WTC11 (cell line): ENCODE measurements at places on chromosomes 12 and 14.

DNA sequence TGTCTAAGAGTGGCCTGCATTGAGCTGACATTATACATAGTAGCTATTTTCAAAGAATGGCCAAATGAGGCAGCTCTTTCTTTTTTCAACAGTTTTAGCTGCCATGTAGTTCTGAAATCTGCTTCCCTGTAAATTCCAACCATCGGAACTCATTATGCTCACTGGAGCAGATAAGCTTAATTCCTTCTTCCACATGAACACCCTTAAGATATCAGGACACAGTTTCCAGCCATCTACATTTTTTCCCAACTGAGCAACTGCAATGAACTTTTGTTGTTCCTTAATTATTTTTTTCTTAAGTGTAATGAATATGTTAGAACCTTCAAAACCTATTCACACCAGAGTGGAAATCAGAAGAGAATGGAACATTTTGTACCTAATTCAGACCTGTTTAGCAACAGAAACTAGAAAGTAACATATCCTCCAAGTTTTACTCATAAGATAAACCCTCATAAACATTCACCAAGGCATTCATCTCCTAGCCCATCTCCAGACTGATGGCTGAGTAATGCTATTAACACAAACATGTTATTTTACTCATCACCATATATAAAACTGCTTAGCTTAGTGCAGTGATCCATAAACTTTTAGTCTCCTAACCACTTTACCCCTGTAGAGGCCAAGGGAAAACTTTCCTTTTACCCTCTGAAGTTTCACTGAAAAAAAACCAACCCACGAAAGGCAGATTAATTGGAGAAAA, 296.1 kb upstream of the SYT1 start:
- peaks cover 33% of the 10 kb centered on the region for H3K27me3 ChIP-seq
- peaks cover 13% of the 10 kb centered on the region for H3K4me1 ChIP-seq
- DNase-seq: no peak
- no peaks in the 10 kb centered on the region for H3K36me3 ChIP-seq
- H3K4me3 ChIP-seq: no peak overlapping the region

- H3K4me1 ChIP-seq: no peaks in the 10 kb centered on the region
- DNase-seq: no peak
- H3K4me3 ChIP-seq: no peak overlapping the region
These were observed 35.5 kb downstream of the DCAF4 start for GRCh38 chr14:72961579-72962335.

DNA sequence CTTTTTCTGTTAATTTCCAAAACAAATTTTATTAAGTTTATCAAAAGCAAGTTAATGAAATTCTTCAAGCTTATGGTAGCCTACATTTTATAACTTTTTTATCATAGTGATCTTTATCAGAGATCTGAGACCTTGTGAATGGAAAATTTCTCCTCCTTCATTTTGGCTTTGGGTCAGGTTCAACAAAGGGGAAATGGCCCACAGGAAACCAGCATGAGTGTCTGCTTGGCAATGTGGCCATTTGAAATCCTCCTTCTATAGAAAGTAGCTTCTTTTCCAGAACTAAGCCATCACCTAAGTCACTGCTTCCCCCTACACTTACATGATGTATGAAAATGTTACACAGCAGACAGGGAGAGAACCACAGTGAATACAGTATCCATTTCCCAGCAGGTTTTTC, 1.6 kb downstream of the RHOJ start:
- H3K36me3 ChIP-seq: no peaks in the 10 kb centered on the region
- no peaks in the 10 kb centered on the region for H3K27me3 ChIP-seq
- peaks cover 7% of the 10 kb centered on the region for H3K4me1 ChIP-seq
- H3K4me3 ChIP-seq: no peak overlapping the region

DNA sequence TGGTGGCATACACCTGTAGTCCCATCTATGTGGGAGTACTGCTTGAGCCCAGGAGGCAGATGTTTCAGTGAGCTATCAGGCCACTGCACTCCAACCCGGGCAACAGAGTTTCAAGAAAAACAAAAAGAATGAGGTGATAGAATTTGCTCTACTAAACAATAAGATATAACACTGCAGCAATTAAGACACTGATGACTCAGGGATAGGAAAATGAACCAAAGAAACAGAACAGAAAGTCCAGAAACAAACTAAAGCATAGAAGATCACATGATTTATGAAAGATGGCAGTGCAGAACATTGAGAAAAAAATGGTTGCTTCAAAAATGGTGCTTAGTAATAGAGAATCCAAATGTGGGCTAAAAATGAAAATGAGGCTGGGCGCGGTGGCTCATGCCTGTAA, 65.2 kb upstream of the AP4S1 start:
- H3K27me3 ChIP-seq: no peaks in the 10 kb centered on the region
- H3K27ac ChIP-seq: peak overlapping the region; percentile 43; the same call in 1 of the 2 replicates
- H3K4me1 ChIP-seq: peaks cover 16% of the 10 kb centered on the region
- H3K4me3 ChIP-seq: no peak overlapping the region
- DNase-seq: no peak

DNA sequence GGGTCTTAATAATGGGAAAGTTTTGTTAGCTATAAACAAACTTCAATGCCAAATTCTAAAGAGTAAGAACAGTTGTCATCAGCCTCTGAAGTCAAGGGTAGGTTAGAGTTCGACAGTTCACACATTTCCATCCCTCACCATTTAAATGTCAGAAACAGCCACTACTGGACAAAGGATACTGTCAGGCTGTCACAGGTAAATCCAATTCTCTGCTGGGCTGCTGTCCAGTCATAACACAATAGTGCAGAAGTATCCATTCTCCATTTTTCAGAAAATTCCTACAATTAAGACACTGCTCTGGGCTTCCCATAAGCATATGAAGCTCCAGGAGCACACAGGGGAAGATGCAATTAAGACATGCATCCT, 221.4 kb downstream of the RPS29 start:
- 0 out of 2 replicates have a peak, but pooled peaks cover 2% of the 10 kb centered on the region for H3K36me3 ChIP-seq
- no peak overlapping the region for H3K4me3 ChIP-seq
- H3K4me1 ChIP-seq: 0 out of 2 replicates have a peak, but pooled peaks cover 5% of the 10 kb centered on the region
- DNase-seq: no peak
- H3K27ac ChIP-seq: no peak overlapping the region
